Kidney (tissue), 22 donors: ENCODE measurements at places on chromosomes 5 and 9. TPM values are rescaled to one million over a fixed set of nuclear protein-coding genes. Genes with fewer than 3 reads are reported as not detected.

DNA sequence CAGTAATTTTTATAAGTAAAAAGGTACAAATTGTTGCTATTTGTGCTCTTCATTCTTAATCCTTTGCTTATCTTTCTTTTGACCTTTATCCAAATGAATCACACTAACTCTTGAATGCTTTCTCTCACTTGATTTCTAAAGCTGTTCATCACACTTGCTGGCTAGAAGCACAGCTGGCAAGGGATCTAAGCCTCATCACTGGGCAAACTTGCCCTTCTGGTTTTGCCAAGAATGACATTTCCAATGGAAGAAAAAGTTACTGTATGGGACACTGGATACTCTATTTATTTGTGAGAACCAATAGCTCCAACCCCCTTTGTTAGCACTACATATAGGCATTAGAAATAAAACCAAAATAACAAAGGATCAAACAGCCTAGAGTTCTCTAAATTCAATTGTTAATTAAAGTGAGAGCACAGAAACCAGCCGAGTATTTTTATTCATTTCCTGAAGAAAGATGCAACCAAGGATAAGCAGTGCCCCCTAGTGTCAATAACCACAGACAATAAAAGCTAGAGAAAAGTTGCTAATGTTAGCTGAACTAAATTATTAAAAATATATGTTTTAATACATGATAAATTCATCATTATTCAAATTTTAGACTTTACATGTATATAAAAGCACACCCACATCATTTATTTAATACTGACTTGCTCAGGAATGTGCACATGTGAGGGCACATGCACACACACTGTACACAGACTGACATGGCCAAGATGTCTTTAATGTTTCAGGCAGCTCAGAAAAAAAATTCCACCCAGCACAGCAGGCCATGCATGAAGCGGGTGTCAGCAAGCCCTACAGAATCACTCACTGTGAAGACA lies 59.8 kb upstream of the POU5F2 start:
- DNase-seq, result peak; percentile 62

DNA sequence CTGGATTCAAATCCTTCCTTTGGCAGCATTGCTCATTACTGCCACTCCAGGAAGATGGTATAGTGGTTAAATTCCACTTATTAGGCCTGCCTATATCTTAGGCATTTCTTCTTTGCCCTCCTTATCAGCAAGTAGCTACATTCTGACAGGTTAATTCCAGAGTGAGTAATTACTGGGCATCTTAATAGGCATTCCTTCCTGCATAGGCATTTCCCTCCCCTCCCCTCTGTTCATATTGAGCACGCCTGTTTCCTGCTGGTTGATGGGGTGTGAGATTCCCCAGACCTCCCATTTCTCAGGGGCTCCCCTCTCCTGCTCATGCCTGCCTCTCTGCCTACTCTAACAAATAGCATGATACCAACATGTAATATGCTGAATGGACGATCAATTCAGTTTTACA lies 305.9 kb downstream of the CYLC2 start:
- no peak for DNase-seq

- DNase-seq, result no peak
Measured at GRCh38 chr5:136963504-136963903, 535.6 kb downstream of the SPOCK1 start.

DNA sequence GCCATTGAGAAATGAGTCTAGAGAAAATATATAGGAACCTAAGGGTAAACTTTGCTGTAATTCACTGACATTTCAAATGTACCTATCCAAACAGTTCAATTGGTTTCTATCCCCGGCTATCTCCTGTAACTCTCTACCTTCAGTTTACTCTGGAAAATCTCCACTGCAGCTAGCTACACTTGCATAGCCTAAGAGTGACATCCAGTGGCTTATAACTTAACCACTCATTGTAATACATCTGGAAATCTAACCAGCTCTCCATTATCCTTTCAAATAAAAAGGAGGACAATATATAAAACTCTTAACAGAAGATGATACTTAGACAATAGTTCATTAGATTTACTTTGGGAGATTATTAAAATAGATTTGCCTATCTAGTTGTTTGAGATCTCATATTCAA lies 35.3 kb upstream of the SPDL1 start:
- DNase-seq, result peak; percentile 62

Gene IFNE
- total RNA-seq, result 1.1 TPM

DNA sequence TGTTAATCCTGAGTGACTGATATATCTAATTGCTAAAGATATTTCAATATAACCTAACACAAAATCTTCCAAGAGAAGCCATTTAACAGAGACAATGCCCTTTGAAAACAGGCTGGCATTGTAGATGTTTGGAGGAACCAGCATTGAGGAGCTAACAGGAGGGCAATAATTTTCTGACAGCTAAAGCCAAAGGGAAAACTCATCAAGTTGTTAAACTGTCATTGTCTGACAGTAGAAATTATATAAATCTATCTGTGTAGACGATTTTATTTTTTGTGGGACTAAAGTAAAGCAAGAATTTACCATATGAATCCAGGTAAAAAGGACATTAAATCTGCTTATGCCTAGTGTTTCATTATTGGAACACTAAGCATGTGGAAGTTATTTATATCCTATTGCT lies 500.2 kb upstream of the NMUR2 start:
- no peak for DNase-seq
